ENCODE measurements at places on chromosomes 16 and 17.

- DNase-seq, result no peak
These were observed 116.9 kb upstream of the CLEC3A start for GRCh38 chr16:77905374-77905920.

DNA sequence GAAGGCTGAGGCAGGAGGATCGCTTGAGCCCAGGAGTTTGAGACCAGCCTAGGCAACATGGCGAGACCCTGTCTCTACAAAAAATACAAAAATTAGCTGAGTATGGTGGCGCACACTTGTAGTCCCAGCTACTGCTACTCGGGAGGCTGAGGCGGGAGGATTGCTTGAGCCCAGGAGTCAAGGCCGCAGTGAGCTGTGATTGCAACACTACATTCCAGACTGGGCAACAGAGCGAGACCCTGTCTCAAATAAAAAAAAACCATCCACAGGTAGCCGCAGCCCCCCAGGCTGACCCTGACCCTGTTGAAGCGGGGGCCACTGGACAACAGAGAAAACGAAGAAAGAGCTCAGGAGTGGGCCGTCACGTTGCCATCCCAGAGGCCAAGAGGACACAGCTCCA is 4.0 kb downstream of the SLC43A2 start:
- DNase-seq, result no peak

DNA sequence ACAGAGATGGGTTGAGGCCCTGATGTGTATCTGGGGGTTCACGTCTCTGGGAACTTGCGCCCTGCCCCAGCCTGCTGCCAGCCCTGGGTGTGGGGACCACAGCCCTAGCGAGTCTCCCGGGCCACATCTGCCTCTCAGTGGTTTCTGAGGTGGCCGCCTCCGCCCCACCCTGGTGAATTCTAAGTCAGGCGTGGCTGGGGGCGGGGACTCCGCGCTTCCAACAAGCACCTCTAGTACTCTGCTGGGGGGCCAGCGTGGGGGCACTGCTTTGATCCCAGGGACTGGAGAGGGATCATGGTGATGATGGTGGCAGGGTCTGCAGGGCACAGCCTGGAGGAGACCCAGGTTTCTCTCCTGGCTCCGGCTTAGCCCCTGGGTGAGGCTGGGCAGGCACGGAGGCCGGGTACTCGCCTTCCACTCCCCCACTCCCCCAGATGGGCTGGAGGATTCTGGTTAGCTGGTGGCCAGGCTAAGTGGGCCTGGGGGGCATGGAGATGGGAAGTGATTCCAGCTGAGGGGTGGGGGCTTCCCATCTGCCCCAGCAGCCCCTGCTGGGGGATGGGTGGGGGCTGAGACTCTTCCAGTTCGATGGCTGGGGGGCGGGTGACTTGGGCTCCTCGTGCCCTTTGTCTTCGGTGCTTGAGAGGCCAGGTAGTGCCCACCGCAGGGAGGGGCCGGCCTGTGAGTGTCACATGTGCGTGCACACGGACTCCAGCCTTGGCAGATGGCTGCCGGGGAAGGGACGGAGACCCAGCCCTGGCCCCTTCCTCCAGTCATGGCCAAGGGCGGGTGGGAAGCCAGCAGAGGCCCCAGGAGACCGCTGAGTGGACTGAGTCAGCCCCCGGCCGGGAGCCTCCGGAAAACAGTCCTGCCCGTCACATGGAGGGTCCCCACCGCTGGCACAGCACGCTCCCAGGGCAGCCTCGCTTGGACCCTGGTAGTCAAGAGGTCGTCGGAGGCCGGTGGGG is 3.9 kb downstream of the GLIS2 start:
- DNase-seq, result no peak

- DNase-seq, result no peak
These were observed 2.0 kb upstream of the CANT1 start for GRCh38 chr17:79011451-79012147.

GRCh38 chr17:68255731-68256538 is 8.1 kb downstream of the AMZ2 start:
- peak; percentile 97 for DNase-seq

DNA sequence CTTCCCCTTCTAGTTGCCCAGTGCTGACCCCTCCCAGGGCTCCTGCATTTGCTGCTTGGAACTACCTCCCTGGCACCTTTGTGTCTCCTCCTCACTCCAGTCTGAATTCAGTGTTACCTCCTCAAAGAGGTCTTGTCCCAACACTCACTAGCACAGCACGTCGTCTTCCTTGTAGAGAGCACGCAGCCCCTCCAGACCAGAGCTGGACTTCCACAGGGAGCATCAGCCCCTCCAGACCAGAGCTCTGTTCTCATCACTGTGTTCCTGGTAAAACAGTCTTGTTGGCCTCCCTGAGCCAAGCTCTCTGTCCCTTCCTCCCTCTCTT is 27.8 kb upstream of the MGAT5B start:
- no peak for DNase-seq

DNA sequence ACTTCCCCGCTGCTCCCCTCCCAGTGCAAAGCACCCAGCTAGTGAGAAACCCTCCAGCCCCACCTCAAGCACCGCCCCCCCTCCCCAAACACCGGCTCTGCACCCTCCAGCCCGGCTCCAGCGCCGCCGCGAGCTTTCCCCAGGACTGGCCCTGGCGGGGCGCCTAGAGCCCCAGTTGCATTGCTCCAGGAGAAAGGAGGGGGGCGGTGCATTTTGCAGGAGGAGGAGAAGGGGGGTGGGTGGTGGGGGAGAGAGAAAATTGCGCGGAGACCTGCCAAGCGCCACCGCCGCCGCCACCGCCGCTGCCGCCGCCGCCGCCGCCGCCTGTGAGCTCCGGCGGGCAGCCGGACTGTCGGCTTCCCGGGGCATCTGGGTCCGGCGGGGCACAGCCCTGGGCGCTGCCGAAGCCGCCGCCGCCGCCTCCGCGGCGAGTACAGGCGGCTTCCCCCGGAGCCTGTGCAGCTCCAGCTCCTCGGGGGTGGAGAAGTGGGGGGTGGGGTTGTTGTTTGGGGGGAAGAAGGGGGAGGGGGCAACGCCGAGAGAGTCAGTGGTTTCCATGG is 333 bp upstream of the NOG start:
- no peak for DNase-seq

DNA sequence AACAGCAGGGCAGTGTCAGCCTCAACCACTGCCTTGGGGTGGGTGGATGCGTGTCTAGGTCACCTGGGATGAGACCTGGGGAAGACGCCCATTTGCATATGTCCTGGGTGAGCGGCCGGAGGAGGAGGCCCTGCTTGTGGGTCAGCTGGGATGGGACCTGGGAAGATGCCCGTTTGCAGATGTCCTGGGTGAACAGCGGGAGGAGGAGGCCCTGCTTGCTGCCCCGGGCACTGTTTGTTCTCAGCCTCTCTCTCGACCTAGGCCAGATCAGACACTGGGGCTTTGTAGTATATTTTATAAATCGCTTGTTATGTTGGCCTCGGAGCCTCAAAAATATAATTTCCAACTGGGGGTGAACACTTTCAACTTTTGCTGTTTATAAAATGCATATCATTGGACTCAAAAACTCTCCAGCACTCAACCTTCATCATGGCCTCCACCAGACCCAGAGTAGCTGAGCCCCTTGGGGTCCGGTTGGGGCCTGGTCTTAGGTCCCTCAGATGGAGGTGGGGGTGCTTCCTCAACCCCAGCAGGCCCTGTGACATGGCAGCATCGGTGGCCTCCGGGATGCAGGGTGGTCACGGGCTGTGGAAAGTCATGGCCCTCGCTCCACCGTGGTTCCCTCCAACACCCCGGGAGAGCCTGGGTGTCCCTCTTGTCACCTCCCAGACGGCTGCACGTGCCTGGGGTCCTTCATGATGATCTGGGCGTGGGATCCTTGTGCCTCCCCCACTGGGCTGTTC is 17.3 kb downstream of the DBNDD1 start:
- DNase-seq, result no peak

DNA sequence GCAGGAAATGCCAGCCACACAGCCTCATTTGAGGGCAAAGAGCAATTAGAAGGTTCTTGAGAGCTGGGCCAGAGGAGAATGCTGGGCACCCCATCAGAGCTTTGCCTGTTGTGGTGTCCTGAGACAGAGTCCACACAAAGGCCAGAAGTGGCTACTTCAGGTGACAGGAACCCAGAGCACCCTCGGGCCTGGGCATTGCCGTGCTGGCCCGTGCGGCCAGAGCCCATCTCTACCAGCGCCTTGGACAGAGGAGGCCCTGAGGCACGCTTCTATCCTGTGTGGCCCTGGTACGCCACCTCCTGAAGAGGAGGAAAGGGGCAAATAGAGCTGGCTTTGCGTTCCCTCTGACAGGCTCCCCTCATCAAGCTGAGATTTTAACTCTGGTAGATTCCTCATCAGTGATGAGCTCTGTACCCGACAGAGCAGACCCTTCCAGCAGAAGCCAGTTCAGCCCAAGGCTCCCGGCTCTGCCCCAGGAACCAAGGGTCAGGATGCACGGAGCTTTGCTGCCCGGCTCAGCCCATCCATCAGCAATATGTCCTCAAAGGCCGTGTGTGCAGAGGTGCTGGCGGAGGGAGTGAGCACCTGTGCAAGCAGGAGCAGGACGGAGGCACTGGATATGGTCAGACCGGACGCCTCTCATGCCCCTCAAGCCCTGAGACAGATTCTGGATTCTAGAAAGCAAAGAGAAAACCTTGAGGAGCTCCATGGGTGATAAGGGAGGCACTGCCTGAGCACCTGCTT is 3.4 kb upstream of the RASD1 start:
- DNase-seq, result no peak

GRCh38 chr17:30220414-30220813 is 15.1 kb downstream of the SLC6A4 start:
- DNase-seq, result no peak

DNA sequence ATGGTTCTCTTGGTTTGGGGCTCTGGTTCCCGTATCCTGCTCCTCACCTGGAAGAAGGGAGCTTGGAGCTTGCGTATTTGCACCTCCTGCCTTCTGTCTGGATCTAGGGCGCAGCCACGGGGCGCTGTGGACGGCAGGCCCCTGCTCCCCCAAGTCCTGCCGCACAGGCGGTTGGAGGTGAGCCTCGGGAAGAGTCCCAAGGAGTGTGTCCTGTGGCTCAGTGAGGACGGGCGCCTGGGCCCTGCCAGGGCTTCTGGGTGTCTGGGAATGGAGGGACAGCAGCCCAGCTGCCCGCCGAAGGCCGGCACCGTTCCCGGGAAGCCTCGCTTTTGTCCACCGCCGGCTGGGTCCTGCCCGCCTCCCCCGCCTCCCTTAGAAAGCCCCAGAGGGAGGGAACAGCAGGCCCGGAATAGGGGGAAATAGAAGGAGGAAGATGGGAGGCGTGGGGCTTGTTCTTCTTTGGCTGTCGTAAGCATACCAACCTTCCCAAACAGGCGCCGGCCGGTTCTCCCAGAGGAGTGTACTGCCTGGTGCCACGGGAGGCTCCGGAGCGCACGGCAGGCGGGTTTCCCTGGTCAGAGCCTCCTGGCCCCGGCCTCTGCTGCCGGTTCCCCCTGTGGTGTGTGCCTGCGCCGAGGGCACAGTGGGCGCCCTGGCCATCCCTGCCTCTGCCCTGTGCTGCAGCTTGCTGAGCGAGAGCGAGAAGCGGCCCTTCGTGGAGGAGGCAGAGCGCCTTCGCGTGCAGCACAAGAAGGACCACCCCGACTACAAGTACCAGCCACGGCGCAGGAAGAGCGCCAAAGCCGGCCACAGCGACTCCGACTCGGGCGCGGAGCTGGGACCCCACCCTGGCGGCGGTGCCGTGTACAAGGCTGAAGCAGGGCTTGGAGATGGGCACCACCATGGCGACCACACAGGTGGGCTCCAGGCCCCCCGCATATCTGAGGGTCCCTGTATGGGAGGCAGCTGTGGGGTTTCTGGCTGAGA is 1.8 kb downstream of the SOX8 start:
- no peak for DNase-seq

DNA sequence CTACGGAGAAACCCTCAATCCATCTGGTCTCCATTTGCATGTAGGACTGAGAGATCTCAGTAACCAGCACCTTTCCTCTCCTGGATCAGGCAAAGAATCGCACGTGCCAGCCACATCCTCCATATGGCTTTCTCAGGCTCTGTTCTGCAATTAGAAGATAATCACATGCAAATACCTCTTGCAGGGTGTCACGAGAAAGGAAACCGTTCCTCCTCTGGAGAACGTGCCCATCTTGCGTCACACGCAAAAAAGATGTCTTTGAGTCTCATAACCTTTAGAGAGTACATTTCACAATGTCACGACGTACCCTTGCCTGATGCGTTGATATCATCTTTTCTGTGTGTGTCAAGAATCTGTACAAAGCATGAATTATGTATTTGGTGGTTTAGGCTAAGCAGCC is 36.2 kb upstream of the DNAH17 start:
- DNase-seq, result no peak

DNA sequence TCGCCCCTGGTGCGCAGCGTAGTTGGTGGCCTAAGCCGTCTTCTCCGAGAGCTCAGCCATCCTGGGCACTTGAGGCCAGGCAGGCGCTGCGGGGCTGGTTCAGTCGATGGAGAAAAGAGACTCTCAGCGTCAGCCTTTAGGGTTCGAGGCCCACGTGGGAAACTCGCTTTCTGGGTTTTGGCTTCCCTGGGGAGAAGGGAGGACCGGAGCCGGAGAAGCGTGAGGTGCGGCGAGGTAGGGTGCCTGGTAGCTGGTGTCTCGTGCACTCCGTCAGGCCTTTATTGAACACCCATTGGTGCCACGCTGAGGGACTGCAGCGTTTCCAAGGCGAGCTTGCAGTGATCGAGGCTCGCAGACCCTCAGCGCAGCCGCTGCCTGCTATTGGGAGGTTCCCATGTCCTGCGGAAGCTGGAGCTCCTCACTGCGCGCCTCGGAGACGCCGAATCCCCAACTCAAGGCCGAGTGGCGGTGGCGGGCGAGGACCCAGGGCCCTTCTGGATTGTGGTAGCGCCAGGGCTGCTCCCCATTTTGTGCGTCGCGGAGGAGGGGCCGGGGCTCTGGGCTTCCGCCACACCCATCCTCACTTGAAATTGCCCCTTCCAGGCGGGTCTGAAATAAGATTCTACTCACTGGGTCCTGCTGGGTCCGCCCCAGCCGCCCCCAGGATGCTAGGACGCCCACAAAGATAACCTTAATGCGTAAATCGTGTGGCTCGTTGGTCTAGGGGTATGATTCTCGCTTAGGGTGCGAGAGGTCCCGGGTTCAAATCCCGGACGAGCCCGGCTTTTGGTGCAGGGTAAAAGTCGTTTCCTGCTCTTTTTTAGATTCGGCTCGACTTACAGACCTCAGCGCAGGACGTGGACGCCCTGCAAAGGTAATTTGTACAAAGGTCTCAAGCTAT is 1.2 kb downstream of the OR1F1 start:
- no peak for DNase-seq

DNA sequence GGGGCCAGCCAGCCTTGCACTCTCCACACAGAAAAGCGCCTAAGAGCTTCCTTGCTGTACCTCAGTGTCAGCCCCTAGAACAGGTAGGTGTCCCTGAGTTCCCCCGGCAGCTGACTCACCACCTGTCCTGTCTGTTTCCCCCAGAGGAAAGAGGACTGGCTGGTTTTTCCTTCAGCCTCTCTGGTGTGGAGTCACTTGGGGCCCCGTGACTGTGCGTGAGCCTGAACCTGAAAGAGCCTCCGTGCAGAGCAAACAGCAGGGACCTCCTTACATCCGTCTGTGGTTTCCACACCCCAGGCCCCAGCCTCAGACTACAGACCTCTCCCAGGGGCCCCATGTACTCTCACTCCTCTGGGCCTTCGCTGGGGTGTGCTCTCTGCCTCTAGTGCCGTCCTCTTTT is 87.8 kb downstream of the GNAO1 start:
- no peak for DNase-seq

GRCh38 chr17:67276075-67276474 is 31.1 kb upstream of the HELZ start:
- no peak for DNase-seq

GRCh38 chr17:63150994-63151464 is 185.0 kb downstream of the TANC2 start:
- DNase-seq, result no peak
